ENCODE measurements at places on chromosomes 13 and 19.

DNA sequence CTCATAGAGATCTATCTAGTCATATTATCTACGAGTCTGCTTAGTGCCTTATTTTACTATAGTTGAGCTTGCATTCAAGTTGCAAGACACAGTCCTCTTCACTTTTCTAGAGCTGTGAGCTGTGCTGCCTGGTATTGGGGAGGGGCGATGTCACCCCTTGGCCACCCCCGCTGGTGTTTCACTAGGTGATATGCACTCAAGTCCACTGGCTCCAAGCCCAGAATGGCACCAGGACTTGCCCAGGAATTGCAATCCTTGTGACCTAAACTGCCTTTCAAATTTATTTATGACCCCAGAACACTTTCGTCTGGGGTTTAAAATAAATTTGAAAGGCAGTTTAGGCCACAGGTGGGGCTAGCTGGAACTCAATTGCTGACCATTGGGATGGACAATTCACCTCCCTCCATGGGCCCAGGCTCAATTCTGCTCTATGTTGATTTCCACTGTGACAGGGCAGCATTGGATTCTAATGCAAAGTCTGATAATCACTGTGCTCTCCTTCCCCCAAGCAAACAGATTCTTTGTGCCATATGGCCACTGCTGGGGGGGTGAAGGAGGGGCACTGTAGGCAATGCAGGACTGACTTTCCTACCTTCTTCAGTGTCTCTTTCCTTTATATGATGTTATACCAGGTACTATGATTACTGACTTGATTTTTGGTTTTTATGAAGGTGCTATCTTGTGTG lies 1244.2 kb upstream of the MIR17HG start:
- ATAC-seq: no peak

DNA sequence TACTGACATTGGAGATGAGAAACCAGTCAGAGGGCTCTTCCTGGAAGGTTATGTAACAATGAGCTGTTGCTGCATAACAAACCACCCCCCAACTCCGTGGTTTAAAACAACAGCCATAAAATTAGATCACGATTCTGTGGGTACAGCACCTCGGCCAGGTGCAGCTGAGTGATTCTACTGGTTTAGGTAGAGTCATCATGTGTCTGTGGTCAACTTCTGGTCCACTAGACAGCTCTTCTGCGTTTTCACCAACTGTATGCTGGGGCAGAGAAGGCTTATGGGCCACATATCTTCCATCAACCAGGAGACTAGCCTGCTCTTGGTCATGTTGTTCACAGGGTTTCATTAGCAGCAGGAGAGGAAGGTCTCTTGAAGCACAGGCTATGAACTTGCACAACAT lies 585.5 kb downstream of the KCTD12 start:
- peak; percentile 16 for ATAC-seq

DNA sequence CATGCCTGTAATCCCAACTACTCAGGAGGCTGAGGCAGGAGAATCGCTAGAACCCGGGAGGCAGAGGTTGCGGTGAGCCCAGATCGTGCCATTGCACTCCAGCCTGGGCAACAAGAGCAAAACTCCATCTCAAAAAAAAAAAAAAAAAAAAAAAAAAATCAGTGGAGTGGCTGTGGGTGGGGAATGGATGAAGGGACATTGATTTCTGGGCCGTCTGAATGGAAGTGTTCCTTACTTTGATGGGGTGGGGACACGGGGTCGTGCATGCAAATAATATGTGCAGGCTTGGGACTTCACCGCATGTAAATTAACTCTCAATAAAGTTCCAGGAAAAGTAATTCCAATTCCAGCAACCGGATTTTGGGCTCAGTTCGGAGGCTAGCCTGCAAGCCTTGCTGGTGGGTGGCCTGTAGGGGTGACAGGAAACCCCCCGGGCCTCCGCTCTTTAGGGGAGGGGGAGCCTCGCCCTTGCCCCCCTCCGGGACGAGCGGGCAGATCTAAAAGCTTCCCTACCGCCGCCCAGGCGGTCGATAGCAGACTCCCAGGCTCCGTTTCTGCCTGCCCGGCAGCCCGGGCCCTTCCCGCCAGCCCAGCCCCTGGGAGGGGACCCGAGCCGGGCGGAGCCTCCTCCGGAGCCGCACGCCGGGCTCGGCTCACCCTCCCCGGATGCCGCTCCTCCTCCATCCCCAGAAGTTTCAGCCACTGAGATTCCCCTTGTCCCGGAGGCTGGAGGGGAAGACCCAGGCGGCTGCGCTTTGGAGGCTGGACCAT lies 48.0 kb upstream of the ADGRE5 start:
- ATAC-seq: peak; percentile 55

DNA sequence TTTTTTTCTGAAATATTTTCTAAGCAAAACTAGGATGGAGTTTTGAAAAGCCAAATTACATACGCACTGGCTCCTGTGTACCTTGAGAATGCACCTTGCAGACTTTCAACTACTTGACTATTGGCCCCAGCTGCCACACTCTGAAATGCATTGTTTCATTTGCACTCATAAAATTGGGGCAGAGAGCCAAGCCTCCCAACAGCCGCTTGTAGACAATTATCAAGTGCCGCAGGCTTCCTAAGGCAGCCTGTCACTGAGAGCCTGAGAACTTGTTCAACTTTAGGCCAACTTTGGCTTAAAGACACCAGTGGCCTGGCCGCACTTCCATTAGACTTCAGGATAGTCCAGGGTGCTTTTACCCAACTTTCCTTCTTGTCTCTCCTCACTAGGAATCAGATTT lies 115.7 kb upstream of the STARD13 start:
- no peak for ATAC-seq

DNA sequence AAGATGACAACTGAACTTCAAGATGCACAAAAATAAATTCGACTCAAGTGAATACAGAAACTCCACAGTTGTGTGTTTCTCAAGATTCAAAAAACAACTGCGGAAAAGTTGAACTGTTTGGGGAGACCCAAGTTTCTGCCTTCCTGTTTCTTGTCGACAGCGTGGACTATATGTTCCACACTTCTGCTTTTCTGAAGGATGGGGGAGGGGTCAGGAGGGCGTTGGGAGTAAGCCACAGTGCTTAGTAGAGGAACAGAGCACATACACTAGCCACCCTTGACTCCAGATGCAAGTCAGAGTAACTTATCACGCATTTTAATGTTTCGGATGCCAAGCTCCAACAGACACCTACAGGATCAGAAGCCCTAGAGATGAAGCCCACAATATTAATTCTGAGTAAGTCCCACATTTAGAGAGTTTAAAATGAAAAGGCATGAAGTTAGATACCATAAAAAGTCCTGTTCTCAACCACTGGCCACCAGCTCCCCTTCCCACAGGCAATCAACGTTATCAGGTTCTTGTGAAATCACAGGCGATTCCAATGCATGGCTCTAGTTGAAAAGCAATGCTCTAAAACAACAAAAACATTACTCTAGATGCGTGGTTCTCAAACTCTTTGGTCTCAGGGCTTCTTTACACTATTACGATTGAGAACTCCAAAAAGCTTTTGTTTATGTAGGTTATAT lies 4.2 kb downstream of the TUBGCP3 start:
- ATAC-seq: no peak

DNA sequence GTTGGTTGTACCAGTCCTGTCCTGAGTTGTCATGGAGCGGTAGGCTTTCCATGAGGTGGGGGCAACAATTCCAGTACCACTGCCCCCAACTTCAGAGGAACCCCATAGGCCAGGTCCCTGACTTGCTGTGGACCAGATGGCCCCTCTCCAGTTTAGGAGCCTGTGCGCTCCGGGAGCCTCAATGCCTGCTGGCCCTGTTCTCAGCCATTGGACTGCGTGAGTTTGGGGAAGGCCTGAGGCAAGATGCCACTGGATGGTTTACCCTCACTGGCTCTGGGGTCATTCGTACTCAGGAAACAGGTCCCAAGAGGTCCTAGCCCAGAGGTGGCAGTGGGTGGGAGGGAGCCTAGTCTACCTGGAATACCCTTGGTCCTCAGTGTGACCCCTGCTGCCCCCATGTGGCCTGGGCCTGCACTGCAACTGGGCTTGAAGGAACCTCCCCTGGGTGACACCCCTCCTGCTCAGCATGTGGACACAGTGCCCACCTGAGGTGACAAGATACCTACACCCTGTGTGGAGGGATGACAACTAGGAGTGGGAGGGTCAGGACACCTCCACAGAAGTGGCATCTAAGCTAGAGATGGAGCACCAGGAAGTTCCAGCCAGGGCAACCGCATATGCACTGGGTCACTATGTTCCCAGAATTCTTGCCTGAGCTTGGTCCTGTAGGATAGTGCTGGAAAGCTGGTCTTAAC lies 6.0 kb upstream of the PRR19 start:
- ATAC-seq: peak; percentile 81

GRCh38 chr13:25409938-25410337 lies 38.2 kb downstream of the ATP8A2 start:
- no peak for ATAC-seq

DNA sequence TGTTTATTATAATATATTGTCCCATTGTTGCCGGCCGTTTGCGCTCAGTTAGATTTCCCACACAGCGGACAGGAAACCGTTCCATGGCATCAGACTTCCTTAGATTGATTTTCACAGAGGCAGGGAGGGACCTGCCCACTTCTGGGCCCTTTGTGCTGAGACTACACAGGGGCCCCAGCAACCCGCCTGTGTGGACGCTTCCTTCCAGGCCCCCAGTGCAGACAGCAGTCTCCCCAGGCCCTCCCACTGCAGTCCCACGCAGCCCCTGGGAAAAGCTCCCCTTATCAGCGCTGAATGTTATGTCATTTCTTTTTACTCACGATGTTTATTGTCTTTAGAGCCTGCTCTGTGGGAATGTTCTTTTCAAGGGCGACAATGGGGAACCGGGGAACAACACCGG lies 351.7 kb upstream of the ARGLU1 start:
- ATAC-seq: no peak

- ATAC-seq: no peak
These were observed 7.5 kb upstream of the MIER2 start for GRCh38 chr19:351976-352625.

DNA sequence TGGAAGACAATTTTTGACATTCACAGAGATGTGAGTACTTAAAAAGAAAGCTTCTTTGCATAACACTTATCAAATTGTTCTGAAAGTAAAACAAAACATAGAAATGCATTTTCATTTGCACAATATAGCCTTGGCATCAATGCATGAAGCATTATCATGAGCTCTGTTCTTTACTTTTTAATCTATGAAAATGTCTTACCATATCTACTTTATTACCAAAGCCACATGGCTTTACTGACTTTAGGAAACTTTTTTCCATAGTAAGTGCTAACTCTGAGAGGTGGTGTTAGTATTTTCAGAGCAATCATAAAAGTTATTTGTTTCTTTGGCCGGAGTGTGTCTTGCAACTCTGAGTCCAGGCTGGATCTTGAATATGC lies 10.5 kb downstream of the TNFRSF19 start:
- ATAC-seq: no peak

GRCh38 chr13:80249516-80250212 lies 91.3 kb downstream of the SPRY2 start:
- no peak for ATAC-seq

DNA sequence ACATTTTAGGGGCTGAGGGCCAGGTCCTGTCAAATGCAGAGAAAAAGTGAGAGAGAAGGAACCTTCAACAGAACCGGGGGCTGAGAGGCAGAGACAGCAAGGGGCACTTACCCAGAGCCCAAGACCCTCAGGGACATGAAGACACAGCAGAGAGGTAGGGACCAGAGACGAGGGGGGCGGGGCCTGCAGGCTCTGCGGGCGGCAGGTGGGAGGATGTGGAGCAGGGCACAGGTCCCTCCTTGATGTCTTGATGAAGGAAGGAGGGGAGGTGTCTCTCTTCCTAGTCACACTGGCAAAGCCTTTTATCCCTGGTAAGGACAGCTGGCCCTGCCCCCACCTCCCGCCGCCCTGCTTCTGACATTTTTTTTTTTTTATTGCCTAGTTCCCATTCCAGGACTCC lies at the start of gene KLK14:
Gene KLK14, minus strand, starts transcription at position 277 of the 400 bp plus-strand sequence. Its CDS starts 273 bp downstream, at position 4.
- no peak for ATAC-seq

DNA sequence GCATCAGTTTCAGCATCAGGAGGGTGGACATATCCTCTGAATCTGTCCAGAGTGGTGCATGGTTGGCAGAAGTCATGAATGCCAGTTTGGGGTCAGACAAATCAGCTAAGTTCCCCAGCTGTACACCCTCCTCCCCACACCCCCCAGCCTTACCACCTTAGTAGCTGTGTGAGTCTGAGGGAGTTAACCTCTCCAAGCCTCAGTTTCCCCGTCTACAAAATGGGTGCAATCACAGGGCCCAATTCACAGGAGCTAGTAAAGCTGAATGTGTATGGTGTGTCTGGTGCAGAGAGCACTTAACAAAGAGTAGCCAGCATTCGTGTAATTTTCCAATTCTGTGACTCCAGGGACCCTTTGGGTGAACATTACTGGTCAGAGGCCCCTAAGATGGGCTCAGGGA lies 13.4 kb upstream of the ZNF358 start:
- ATAC-seq: no peak

DNA sequence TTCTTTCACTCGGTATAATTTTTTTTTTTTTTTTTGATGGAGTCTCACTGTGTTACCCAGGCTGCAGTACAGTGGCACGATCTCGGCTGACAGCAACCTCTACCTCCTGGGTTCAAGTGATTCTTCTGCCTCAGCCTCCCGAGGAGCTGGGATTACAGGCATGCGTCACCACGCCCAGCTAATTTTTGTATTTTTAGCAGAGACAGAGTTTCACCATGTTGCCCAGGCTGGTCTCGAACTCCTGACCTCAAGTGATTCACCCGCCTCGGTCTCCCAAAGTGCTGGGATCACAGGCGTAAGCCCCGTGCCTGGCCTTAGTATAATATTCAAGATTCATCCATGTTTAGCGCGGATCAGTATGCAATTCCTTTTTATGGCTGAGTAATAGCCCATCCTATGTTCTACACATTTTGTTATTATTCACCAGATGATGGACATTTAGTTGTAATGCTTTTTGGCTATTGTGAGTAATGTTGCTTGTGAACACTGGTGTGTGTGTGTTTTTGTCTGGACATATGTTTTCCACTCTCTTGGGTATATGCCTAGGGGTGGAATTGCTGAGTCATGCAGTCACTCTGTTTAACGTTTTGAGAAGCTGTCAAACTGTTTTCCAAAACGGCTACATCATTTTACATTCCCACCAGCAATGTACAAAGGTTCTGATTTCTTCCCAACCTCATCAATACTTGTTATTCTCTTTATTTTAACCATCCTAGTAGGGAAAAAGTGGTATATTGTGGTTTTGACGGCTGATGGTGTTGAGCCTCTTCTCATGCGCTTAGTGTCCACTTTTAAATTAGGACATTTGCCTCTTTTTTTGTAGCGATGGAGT lies 22.9 kb downstream of the PLEKHF1 start:
- ATAC-seq: peak; percentile 33

GRCh38 chr13:48594096-48594815 lies 59.5 kb upstream of the CYSLTR2 start:
- no peak for ATAC-seq

- no peak for ATAC-seq
These were observed 47.8 kb downstream of the UBL3 start for GRCh38 chr13:29802621-29803020.

GRCh38 chr19:51887522-51888498 lies at the start of gene ZNF577:
TSS of gene ZNF577 (minus strand) at chr19:51887951. CDS start at chr19:51880382, 7,569 bp downstream.
- ATAC-seq: peak; percentile 90

GRCh38 chr19:15122331-15123030 lies 15.3 kb downstream of the SYDE1 start:
- ATAC-seq: no peak

- ATAC-seq: no peak
These were observed 165.6 kb downstream of the MZT1 start for GRCh38 chr13:72561791-72562190.

- no peak for ATAC-seq
These were observed 242.4 kb downstream of the KLF12 start for GRCh38 chr13:73891805-73892204.
